ENCODE measurements at places on chromosomes 1 and 21. TPM values are rescaled to one million over a fixed set of nuclear protein-coding genes. Genes with fewer than 3 reads are reported as not detected.

The ZSCAN20 gene
- 2.6 TPM for total RNA-seq

The SAMSN1 gene
- 71.4 TPM for total RNA-seq

The TSTD1 gene
- total RNA-seq = 78.7 TPM

The KCNH1 gene
- not detected for total RNA-seq

The PCBP3 gene
- 2.2 TPM for total RNA-seq

The MTFR1L gene
- 25.6 TPM for total RNA-seq

The TTC22 gene
- 3.5 TPM for total RNA-seq
